ENCODE measurements at places on chromosomes 3 and 15.

DNA sequence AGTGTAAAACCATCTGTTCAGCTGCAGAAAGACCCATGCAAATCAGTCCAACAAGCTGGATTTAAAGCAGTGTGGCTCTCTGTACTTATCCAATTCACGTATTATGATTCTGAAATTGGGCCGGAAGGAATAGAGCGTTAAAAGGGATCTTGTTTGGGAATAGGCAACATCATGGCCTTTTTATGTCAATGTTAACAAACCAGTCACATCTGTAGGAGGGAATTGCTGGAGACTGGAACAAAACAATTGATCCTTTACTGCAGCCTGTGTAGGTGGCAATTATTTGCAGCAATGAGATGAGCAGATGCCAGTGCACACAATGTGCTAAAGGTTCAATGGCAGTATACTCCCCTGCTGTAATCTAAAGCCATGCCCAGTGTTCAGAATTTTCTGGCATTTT is 887.4 kb upstream of the ROBO1 start:
- no peak for DNase-seq

- no peak for DNase-seq
Observed at GRCh38 chr3:138938877-138939560, 7.9 kb downstream of the FOXL2 start.

DNA sequence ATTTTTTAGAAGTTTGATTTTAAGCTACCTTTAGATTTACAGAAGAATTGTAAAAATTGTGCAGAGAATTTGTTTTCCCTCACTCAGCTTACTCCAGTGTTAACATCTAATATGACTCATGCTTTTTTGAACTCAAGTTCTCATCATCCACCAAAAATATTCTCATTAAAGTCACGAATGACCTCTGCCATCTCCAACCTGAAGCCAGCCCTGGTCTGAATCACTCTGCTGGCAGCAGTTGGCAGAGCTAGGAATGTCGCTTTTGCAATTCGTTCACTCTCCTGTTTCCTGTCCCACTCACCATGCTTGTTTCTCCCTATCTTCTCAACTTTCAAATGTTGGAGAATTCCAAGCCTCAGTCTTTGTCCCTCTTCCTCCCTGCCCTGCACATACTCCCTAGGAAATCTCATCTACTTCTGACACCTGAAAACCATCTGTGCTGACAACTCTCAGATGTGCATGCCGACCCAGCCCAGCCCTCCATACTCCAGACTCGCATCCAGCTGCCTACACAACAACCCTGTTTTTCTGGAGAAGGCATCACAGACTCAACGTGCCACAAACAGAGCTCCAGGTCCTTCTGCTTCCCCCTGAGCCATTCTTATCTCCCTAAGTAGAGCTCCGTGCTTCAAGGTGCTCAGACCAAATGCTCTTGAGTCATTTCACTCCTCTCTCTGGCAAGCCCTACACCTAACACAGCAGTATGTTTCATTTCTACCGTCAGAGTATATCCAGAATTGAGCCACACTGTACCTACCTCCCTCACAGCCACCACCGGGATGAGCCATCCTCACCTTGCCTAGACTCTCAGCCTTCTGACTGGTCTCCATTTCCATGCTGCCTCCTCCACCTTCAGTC is 24.9 kb downstream of the PRR23E start:
- DNase-seq = no peak

DNA sequence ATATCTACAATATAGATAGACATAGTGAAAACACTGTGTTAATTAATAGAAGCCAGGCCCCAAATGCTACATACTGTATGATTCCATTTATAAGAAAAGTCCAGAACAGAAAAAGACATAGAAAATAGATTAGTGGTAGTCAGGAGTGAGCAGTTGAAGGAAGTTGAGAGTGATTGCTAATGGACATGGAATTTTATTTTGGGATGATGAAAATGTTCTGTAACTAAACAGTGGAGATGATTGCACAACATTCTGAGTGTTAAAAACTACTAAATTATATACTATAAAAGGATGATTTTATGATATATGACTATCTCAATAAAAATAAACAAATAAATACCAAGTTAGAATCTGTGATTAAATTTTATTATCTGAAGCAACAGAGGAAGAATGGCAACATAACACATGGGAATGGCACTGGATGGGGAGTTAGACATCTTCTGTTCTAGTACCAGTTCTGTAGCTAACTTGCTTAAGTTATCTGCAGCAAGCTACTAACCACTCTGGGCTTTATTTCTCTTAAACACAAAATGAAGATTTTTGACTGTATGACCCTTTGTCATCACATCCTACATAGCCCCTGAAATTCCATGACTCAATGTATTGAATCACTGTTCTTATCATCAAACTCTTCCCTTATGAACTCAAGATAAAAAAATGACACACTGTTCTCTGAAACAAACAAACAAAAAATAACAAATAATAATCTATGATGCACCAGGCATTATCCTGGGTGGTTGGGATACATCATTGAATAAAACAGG is 612.7 kb downstream of the TBL1XR1 start:
- no peak for DNase-seq

DNA sequence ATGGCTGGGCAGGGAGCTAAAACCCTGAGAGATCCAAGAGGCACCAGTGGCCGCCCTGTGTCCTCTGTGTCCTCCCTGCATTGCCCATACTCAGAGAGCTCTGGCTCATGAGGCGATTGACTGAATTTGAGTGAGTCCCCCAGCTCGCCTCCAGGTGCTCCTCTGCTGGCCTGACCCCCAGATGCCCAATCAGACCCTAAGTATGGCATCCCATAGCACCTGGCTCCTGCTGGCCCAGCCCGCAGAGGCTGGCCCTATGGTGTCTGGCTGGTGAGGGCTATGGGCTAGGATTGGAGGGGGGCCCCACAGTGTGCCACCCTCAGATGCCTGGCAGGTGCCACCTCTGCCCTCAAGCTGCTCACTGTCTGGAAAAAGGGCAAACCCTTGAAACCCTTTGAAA is 1.6 kb upstream of the TKT start:
- no peak for DNase-seq

DNA sequence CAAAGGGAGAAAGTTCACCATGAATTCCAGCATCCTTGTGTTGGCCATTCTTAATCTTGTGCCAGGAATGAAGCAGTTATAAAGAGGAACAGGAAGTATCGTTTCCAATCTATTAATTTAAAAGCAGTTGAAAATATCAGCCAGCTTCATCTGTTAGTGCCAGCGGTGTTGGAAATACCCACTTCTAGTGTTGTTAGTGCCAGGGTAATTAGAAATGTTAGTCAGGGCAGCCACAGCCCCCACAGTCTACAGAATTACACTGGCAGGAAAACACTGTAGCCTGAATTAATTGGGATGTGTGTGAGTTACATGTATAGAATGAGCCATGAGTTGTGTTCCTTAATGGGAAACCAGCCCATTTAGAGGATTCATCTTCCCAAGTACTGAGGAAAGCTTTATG is 127.8 kb downstream of the GHSR start:
- DNase-seq = no peak

DNA sequence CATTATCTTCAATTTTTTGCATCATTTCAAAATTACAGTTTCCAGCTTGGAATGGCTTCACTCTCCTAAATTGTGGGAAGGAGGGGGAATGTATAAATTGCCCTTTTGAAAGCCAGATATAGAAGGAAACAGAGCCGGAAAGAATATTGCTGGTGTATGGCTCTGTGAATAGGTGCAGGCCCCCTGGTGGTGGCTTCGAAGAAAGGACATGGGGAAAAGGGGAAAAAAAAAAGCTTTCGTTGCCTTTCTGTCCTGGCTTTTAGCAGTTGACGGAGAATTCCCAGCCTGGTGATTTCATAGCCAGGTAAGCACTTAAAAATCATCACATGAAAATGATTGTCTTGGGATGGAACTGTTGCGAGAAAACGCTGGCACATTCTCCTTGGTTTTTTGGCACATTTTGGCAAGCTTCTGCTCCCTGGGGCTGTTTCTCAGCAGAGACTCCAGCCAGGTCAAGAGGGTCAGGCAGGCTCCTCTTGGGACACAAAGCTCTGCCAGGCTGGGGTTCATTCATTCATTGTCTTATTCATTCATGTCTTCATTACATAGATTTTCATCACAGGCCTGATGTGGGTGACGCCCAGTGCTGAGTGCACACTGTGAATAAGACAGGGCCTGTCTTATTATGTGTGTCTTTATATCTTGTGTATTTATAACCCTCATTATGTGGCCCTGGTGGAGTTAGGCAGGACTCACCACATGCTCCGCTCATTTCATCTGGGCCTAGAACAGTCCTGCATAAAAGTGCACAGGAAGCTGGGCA is 300.0 kb upstream of the TPM1 start:
- peak; percentile 66 for DNase-seq

GRCh38 chr3:77605308-77605707 is 565.4 kb downstream of the ROBO2 start:
- no peak for DNase-seq

- DNase-seq = no peak
Observed at GRCh38 chr15:27360316-27360715, 389.3 kb downstream of the GABRG3 start.

DNA sequence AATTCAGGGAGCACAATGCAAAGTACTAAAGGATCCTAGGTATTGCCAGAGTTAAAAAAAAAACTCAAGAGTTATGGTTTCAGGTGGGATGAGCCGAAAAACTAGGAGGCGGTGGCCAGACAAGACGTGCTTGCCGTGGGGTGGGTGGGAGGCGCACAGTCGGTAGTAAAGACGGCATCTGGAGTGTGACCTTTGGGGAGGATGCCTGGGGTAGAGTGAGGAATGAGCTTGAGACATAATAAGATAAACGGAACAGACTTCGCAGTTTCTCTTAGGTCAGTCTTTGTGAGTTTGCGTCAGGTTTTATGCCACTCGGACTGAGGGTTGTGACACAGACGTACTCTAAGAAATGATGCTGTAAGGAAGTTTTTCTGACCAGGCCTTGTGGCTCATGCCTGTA is 139.6 kb downstream of the LRRK1 start:
- DNase-seq = no peak

GRCh38 chr15:96746665-96747064 is 416.2 kb downstream of the NR2F2 start:
- DNase-seq = no peak

DNA sequence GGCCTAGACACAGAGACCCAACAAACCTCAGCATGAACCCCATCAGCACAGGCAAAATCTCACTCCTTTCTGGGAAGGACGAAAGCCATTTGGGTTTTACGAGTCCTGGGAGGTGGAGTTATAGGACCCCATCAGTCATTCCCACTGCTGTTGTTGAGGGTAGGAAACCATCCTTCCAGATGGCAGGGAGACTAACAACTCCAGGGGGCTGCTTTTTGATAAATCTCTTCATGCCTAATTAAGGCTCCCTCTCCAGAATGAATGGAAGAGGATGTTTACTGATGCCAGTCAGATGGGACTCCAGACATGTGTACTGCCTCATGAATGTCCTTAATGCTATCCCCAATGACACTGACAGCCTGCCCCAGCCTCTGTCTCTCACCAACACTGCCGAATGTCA is 75.3 kb downstream of the ST8SIA2 start:
- DNase-seq = no peak

- no peak for DNase-seq
Observed at GRCh38 chr15:77144026-77144425, 73.1 kb upstream of the TSPAN3 start.

- DNase-seq = no peak
Observed at GRCh38 chr3:110413266-110413665, 658.4 kb upstream of the NECTIN3 start.

- no peak for DNase-seq
Observed at GRCh38 chr3:14177580-14178246, 688 bp downstream of the XPC start.

DNA sequence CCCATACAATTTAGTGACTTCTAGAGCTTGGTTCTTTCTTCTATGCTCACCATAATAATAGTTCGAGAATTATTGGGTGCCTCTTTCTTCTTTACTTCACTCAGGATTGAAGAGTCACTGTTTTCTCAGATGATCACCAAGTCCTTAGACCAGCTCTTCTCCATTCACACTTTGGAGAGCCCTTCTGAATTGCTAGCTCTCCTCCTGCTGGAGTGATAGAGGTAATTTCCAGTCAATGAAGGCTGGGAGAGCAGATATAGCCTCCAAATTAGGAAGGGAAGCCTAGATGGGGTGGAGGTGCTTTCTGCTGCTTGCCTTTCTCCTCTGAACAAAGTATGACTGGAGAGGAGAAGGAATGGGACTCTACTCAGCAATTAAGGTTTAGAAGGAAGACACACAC is 10.7 kb upstream of the BBX start:
- no peak for DNase-seq

- DNase-seq = peak; percentile 91
Observed at GRCh38 chr3:183306798-183307671, 54.0 kb downstream of the B3GNT5 start.

DNA sequence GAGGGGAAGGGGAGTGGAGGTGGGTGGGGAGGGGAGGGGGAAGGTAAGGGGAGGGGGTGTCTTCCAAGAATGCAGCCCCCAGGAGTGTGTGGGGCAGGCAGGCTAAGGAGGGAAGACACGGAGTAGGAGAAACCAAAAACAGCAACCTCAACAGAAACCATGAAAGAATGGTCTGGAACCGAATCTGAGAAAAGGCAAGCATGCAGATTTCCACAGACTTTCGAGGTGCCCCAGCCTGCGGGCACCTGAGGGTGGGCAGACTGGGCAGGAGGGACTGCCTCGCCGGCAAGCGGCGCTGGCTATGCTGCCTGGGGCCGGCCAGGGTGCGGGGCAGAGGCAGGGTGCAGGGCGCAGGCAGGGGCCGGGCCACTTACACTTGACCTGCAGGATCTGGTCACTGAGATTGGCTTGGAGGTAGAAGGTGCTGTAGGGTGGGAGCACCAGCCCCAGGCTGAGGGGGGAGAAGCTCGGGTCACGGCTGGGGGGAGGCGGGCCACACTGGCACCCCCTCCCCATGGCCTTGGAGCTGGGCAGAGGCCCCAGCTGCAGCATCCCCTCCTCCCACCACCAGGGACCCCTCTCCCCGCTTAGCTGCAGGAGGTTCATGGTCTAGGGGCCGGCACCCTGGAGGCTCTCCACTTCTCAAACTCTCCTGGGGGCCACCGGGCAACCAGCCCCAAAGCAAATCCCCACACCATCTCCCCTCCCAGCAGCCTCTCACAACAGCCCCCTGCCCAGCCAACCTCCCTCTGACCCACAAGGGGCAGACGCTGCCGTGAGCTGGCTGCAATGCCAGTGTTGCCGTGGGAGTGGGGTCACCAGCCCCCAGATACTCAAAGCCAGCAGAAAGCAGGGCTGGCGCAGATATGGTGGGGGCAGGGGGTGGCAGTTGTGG is 15.3 kb upstream of the TMEM115 start:
- no peak for DNase-seq

DNA sequence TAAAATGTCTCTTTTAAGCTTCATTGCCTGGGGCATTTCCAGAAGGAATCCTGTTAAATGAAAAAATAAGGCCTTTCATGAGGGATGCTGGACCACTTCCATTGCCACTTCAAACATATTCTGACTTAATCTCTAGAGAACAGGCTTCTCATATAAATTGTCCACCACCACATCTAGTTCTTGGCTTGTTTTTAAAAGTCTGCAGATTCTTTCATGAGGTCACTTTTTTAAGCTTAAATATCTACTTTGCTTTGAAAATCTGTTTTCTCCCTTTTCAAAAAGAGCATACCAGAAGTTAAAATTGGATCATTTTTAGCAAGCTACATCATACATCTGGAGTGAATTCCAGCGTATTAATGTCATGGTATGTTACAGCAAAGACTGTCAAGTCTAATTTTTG is 131.6 kb downstream of the C3orf70 start:
- no peak for DNase-seq

- no peak for DNase-seq
Observed at GRCh38 chr3:141656771-141657170, 81.3 kb upstream of the RNF7 start.

Data from ureter (tissue), 1 donor.